HCT116 (cell line): ENCODE measurements at places on chromosomes 12 and 14. TPM values are rescaled to one million over a fixed set of nuclear protein-coding genes. Genes with fewer than 3 reads are reported as not detected.

Gene PAPLN
- 9.6 TPM for total RNA-seq

Gene DACT1
- total RNA-seq: 1.6 TPM

Gene TMCC3
- total RNA-seq: 4.5 TPM

Gene CFAP54
- total RNA-seq: 0.25 TPM
